ENCODE measurements at places on chromosomes 4 and X.

DNA sequence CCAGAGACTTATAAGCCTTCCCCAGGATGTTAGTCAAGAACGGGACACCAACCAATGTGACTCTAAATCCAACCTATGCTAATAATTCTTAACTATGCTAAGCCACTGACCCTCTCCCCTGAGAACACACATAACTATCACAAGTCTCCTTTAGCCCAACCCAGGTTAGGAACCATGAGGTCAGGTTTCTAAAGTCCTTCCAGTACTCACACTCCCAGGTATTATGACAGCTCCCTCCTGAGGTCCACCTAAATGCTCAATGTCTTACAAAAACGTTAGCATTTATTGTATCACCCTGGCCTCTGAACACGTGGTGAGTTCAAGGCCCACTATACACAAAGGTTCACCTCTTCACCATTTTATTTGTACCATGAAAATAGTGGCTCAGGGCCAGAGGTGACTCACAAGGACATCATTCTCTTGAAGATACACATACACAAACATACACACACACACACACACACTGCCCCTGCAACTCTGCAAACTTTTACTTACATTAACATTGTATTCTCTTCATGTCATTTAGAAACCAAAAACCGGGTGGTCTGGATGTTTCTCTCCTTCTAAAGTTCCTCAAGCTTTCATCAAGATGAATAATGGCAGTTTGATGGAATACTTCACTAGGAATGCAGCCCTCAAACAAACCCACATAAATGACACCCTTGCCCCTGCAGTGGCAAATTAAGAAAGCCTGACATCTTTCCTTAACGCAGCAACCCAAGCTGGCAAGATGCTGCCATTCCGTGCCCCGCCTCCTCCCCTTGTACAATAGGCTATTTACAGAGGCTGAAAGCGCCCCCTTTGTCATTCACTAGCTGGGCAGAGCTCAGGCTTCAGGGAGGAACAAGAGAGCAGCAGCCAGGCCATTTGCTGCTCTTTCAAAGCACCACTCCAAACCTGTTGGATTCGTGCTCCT is 17.7 kb downstream of the ACSL1 start:
- DNase-seq, result no peak

DNA sequence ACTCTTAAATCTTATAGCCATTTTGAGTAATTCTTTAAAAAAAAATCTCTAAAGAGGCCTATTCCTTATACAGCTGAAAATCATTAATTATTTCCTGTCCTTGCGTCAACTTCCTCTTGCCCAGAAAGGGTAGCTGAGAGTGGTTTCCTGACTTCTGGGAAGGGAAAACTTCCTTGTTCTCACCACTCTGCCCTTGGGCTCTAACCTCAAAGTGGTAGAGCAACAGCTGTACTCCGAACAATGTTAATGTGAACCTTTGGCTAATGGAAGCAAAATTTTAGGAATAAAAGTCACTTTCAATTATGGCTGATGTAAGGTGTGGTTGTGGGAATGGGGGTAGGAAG is 15.3 kb downstream of the KLHL2 start:
- DNase-seq, result peak; percentile 26

DNA sequence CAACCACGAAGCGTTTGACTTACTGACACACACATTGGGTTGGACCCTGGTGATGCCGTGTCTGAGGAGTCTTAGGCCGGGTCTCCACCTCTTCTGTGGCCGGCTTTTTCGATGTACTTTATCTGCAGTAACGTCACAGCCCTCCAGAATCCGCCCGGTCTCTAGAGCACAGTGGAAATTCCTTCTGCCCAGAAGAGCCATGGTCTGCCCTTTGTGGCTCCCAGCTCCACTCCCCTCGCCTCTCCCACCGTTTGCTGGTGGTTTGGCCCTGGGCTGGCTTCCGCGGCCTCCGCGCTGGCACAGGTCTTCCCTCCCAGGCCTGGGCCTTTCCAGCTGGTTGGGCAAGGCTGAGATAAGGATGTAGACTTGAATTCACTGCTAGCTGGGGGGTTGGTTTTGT is 4.3 kb downstream of the MAEA start:
- peak; percentile 97 for DNase-seq

GRCh38 chrX:134601240-134601765 is 57.0 kb downstream of the PLAC1 start:
- no peak for DNase-seq

DNA sequence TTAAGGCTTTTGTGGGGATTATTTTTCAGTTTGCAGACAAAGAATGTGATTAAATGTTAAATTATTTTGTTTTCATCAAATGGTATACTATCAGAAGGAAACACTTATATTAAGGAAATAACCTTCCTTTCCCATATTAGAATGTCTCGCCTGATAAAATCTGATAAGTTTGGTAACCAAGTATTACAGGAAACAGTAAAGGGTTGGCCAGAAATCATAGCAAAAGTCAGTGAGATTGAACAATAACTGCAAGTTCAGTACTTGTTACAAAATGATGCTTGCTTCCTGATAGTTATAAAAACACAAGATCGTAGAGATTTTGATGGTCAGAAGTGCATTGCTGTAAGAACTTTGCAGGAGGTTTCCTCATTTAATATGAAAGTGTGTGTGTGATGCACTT is 40.5 kb downstream of the FABP2 start:
- DNase-seq, result no peak

GRCh38 chr4:151100531-151100930 is 1.1 kb downstream of the RPS3A start:
- DNase-seq, result no peak

DNA sequence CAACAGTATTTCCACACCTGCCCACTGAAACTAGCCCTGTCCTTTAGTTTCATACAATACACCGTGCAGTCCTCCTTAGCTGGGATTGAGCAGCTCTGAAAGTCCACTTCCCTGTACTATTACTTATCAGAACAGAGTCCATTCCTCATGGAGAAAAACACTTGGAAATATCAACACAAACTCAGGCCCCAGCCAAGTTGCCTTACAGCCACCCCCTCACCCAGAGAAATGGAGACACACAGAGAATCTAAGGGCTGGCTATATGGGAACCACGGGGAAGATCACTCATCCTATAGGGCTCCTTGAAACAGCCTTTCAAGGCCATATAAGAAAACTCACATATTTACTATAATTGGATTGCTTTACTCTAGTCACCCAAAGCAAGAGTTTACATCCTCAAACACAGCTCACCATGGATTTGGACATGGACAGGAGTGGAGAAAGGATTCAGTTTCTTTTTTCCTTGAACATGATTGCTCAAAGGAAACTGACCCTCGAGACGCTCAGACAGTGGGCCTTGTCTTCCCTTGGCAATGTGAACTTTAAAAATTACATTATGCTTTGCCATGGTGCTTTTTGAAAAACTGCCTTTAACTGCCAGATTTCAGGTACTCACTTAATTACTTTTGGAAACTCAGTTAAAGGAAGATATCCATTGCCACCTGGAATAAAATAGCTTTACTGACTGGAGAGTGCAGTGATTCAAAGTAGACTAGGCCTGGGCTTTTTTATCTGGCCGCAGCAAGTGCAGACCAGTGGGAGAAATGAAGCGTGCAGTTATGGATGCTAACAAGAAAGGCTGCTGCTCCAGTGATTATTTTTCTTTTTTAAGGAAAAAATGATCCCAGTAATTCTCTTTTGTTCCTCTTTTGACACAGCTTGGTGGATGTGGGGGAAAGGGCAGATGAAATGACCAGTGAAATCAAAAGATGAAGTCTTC is 1.6 kb downstream of the SCARB2 start:
- no peak for DNase-seq

DNA sequence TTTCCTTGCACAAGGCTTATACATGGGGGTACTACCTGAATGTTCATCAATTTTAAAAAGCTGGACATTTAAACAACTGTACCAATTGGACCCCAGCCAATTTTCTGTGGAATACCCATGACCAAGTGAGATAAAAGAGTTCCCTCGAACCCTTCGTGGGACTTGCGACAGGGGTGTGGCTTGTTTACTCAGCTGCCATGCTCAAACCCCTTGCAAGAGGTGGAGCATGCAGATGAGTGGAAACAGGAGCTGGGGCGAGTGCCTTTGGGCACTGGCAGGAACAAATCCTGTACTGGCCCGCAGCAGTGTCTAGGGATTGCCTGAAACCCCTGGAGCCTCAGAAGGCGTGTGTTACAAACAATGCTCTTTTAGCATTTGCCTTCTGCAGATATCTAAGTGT is 144.2 kb downstream of the PDHA2 start:
- no peak for DNase-seq

- no peak for DNase-seq
These were observed 87.0 kb downstream of the ANXA3 start for GRCh38 chr4:78638337-78639172.

DNA sequence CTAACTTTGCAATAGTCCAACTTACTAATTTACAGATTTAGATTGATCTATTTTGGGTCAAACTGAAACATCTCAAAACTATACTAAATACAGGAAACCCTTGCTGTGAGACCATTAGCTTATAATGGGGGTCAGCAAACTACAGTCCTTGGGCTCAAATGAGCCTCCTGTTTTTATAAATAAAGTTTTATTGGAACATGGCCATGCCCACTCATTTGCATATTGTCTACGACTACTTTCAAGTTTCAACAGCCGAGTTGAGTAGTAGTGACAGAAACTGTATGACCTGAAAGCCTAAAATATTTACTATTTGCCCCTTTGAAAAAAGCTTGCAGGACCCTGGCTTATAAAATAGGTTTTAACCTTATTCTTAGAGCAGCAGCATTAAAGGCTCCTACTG is 92.4 kb downstream of the C4orf51 start:
- no peak for DNase-seq

- DNase-seq, result no peak
These were observed 492.9 kb downstream of the PCDH18 start for GRCh38 chr4:137039370-137039769.

DNA sequence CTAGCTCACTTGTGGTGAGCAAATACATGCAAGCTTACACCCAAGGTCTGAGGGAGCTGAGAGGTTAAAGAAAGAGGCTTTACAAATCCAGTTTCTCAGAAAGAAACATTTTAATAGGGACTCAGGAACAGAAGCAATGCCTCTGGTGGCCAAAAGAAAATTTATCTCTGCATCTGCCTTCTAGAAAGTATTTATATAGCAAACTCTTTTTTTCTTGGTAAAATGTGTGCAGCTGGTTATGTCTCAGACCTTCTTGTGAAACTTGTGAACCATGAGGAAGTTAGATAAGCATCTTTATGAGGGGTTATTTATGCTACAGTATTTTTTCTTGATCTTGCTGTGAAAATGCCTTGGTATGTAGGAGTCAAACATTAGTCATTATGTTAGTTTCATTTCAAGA is 48.5 kb upstream of the CYSLTR1 start:
- no peak for DNase-seq

DNA sequence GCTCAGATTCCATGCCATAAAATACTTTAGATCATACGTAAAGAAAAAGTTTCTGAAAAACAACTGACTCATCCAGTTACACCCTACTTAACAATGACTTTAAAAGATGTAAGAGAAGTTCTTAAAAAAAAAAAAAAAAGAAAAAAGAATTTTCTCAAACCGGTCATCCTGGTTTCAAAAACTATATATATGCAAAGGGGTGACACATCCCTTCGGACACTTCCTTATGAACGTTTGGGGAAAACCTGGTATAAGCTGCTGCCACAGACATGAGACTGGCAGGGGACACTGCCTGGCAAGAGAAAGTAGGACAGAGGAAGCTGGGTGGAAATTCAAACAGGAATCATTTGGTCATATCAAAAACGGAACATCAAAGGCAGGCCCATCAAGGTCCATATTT is 81.2 kb upstream of the PRSS48 start:
- no peak for DNase-seq

- no peak for DNase-seq
These were observed 641.3 kb downstream of the TRAM1L1 start for GRCh38 chr4:116444117-116444516.

DNA sequence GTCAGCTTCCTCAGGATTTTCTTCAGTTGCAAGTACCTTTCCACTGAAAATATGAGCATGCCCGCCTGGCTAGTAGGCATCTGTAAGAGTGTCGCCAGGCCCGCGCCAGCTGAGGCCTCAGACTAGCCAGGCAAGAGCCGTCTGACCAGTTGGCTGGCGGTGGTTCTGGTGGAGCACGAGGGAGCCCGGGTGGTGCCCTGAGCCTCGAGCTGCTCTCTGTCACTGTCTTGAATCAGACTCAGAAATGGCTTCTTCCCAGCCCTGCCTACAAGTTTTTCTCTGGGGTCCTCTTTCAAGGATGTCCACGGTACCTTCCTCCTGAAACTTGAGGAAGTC is 11.9 kb downstream of the GRPEL1 start:
- DNase-seq, result peak; percentile 62

DNA sequence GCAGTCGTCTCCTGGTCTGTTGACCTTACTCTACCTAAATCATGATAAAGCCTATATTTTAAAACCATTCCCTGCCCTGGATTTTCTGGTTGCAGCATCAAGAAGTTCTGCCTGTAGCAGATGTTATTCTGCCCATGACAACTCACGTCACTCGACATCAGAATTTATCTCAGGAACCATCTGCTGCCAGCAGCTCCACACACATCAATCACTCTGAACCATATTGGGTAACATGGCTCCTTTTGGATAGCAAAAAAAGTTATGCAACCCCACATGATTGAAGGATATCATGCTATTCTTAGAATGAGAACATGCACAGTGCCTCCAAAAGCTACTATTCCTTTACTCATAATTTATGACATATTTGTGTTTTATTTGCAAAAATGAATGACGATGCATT is 341.4 kb downstream of the DHRSX start:
- DNase-seq, result no peak

DNA sequence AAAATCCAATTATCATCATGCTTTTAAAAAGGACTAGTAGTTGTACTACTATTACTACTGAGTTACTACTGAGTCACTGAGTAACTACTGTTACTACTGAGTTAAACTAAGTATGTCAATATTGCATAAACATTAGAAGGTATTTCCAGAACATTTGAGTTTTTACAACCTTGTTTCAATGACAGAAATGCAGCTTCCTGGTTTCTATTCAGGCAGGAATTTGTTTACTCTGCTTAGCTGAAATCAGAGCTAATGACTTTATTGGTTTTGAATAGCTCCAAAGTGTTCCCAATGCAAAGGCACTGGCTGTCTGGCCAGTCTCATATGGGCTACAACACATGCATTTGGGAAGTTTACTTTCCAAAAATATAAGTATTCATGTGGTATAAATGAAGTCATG is 12.0 kb downstream of the RPS6KA6 start:
- no peak for DNase-seq

DNA sequence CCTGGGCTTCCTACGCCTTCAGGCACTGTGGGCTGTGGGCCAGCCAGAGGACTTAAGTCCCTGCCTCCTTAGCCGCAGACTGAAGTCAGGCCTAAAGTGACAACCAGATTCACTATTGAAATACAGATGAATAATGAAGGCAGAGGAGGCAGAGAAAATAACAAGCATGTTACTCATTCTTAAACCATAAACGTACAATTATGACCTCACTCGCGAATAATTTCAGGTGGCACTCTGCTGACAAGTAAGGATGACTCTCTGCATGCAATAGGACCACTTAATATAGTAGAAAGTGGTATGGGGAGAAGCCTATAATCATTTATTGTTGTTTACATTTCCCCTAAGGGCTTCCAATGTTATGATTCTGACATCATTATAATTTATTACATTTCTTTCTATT is 409.2 kb upstream of the FGF13 start:
- DNase-seq, result no peak

GRCh38 chr4:89752932-89753598 is 83.9 kb downstream of the SNCA start:
- peak; percentile 87 for DNase-seq
